Ascending aorta (tissue), 2 donors: ENCODE measurements at places on chromosomes 12 and 14. TPM values are rescaled to one million over a fixed set of nuclear protein-coding genes. Genes with fewer than 3 reads are reported as not detected.

DNA sequence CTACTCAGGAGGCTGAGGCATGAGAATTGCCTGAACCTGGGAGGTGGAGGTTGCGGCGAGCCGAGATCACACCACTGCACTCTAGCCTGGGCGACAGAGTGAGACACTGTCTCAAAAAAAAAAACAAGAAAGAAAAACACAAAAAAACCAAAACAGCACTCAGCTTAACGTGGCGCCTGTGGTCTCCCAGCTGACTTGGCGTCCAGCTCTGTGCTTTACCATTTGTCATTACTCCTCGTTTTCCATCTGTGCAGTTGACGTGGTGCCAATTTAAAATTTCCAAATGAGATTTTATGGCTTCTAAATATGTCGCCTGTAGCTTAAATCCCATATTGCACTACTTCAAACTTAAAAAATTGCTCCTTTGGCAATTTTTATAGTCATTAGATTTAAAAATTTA lies 2.0 kb downstream of the MGP start:
- DNase-seq = no peak

DNA sequence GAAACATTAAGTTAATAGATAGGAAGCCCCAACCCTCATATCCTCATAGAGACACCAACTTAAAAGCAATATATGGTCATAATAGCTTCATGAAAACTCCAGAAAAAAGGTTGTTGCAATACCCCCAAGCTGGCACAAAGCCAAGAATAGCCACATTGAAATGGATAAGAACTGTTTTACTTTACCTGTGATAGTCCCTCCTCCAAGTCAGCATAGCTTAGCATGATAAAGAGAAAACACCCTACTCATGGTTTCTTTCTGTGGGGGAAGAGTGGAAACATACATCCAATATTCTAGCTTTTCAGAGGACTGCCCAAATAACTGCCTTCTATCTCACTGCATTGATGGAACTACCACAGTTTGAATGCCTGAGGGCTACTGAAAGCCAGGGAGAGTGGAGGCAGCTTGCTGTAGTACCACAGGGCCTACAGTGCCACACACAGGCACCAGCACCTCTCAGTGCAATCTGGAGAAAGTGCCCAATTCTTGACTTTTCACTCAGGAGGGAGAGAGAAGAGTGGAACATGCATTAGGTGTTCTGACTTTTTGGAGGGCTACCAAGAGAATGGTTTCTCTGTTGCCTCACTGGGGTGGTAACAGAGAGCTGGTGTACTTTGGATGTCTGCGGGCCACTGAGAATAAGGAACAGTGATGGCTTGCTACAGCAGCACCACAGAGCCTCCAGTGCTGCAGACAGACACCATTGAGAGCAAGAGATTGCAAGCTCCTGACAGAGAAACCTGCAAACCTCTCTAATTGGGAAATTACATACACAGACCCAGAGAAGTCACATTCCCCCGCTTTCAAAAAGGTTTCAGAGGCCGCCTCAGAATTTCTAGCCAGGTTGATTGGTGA lies 157.1 kb upstream of the GARIN2 start:
- no peak for DNase-seq

DNA sequence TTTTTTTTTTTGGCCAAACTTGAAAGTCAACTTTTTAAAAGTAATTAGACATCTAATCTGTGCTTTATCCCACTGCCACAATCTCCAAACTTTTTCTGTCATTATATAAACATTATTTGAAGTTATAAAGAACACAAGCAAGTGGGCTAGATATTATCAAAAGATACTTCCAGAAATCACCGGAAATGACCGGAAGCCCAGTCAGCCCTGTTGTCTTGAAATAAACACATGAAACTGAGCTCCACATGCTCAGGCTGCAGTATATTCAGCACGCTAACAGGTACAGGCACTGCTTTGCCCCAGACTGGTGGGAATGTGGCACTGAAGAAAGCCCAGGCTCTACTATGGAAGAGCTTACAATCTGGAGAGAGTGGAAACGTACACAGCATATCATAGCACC lies 158.9 kb upstream of the PLEKHG7 start:
- DNase-seq = no peak

GRCh38 chr12:75487308-75487707 lies 6.8 kb downstream of the GLIPR1 start:
- DNase-seq = no peak

GRCh38 chr12:133203344-133204263 lies 22.3 kb downstream of the ZNF268 start:
- DNase-seq = no peak

DNA sequence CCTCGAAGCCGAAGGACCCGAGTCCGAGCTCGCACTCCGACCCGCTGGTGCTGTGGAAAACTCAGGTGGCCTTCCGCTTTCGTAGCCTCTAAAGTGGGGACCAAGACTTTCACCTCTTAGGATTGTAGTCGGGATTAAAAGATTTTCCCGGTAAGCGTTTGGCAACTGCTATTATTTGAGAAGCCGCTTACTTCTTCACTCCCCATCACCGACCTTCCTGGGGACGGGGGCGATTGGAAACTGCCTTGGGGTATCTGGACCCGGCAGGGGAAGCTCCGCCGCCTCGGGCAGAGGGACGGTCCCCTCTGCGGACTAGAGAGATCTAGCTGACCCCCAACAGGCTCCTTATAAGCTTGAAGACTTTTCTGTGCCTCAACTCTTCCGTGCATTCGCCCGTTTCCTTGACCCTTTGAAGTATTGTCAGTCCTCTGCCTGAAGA lies 659 bp downstream of the TRAFD1 start:
- no peak for DNase-seq

DNA sequence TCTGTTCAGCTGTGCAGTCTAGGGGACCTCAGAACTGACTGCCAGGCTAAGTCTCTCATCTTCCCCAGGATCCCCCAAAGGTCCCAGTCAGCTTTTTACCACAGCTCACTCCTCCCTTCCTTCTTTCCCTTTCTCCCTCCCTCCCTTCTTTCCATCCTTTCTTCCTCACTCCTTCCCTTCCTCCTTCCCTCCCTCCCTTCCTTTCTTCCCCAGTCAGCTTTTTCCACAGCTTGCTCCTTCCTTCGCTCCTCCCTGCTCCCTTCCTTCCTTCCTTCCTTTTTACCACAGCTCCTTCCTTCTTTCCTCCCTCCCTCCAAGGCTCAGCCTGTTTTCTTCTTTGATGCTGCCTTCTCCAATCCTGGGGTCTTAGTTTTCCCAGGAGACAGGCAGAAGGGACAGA lies 39.2 kb downstream of the ATG14 start:
- DNase-seq = no peak

GRCh38 chr14:99871771-99872170 lies 78.6 kb downstream of the EML1 start:
- DNase-seq = no peak

- DNase-seq = no peak
These were observed 3.6 kb upstream of the LGALS3 start for GRCh38 chr14:55125403-55125802.

DNA sequence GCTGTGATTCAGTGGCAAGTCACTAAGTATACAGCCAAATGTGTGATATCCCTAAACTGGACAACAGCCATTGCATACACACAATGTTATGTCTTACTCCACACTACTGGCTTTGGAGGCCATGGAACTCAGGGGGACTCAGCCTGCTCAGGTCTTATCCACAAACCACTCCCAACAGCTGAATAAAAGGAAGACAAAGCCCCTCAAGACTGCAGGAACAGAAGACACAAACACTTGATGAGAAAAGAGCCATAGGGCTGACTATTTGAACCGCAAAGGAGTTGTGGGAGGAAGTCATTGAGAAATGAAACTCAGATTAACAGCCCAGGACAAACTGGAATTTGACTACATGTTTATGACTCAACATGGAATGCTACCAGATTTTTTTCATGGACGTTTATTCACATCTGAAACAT lies 40.9 kb downstream of the PTGER2 start:
- DNase-seq = no peak

- no peak for DNase-seq
These were observed 89.3 kb upstream of the DHRS4 start for GRCh38 chr14:23864259-23864658.

DNA sequence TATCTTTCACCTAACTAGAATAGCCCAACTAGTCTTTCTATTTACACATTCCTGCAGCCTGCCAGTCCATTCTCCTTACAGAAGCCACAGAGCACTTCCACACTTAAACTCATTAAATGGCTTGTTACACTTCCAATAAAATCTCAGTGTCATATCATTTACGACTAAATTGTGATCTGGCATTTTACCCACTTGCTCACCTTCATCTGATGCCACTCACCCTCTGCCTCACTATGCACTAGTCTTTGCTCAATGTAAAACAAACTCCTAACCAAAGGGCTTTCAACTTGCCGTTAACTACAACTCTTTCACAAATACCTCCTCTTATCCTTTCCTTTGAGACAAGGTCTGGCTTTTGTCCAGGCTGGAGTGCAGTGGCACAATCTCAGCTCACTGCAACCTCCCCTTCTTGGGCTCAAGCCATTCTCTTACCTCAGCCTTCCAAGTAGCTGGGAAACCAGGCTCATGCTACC lies 24.1 kb downstream of the YAF2 start:
- DNase-seq = no peak

DNA sequence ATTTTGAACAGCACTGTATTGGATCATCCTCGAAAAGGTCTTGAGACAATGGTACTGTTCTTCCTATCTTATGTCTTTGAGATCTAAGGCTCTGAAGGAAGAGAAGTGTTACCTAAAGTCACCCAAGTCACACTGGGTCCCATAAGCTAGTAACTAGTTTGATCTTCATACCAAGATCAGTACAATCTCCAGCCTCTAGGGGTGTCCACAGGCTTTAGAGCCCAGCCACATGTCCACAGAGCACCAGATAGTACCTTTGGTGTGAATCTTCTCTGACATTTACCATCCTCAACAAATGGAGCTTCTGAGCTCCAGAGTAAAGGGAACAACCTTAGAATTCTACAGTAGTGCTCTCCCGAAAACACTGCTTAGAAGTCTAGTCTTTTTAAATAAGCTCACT lies 78.7 kb downstream of the KSR2 start:
- no peak for DNase-seq

GRCh38 chr12:96094201-96094600 lies 58.8 kb upstream of the LTA4H start:
- DNase-seq = no peak

- no peak for DNase-seq
These were observed 1.4 kb downstream of the RIN3 start for GRCh38 chr14:92514844-92515514.

DNA sequence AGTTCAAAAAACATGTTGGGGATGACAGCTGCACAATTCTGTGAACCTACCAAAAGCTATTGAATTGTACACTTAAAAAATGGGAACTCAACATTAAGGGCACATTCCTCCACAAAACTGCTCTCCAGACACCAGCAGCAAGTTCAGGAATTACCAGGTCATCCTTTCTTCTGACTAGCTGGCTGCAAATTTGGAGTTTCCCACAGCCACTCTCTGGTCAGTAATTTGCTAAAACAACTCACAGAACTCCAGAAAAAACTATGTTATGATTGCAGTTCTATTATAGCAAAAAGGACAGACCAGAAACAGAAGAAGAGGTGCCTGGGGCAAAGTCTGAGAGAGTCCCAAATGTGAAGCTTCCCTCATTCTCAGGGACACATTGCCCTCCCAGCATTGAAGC lies 20.1 kb upstream of the PLEKHD1 start:
- DNase-seq = no peak

DNA sequence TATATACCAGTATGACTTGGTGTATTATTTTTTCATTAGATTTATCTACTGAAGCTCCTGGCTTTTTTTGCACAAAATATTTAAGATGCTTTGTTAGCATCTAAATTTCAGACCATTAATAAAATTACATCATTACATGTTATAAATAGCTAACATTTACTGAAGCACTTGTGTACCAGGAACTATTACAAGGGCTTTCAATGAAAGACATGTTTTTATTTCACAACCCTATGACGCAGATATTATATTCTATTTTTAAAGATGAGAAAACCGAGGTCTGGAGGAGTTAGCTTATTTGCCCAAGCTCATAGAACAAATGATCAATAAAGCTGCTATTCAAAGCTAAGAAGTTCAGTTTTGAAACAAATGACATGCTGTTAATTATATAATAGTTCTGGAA lies 420.4 kb upstream of the DCN start:
- DNase-seq = no peak

DNA sequence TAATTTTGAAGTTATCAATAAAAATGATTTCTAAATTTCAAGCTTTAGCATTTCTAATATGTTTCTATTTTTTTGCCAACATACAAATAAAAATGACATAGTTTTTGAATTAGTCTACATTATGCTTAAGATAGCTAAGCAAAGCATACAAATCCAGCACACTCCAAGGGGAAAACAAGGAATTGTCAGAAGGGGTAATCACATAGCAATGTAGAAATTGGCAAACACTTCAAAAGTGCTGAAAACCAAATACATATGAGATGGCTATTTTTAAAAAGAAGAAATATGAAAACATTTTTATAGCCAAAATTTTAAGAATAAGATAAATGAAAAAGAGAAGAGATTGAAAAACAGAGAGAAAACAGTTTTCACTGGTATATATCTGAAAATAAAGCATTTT lies 308.0 kb downstream of the SLC6A15 start:
- no peak for DNase-seq

GRCh38 chr12:100368066-100368465 lies 11.2 kb downstream of the SLC17A8 start:
- no peak for DNase-seq

- no peak for DNase-seq
These were observed 28.5 kb upstream of the NFYB start for GRCh38 chr12:104166465-104166864.

- no peak for DNase-seq
These were observed 156.3 kb upstream of the FKBP4 start for GRCh38 chr12:2638273-2639019.

GRCh38 chr12:112936927-112937326 lies 1.3 kb upstream of the OAS3 start:
- no peak for DNase-seq

DNA sequence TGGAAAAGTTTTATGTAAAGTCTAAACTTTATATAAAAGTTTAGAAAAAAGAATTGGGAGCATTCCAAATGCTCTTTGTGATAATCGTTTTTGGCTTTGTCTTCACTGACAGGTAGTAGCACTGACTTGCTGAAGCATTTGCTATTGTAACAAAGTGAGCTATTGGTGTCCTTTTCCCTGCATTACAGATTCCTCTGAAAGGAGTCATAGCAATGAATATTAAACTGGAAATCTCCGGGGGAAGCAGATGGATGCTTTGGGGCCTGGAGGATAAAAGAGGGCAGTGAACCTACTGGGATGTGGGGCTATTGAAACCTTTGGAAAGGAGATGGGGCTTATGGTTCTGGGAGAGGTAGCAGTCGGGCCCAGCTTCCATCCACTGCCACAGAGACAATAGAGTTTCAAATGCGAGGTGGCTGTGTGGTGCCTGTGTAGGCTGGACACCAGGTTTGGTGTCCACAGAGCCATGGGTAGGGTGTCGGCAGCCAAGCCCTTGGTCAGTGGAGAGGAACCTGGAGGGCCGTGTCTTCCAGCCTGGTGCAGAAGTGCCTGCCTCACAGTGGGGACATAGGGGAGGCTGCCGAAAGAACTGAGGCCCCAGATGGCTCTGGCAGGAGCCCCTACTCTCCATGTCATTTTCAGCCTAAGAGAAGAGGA lies 10.1 kb downstream of the GSG1 start:
- DNase-seq = no peak

- DNase-seq = no peak
These were observed 5.8 kb downstream of the NUMB start for GRCh38 chr14:73452341-73453186.

The RPS29 gene
- total RNA-seq = 2,262 TPM

The IFNG-AS1 gene
- total RNA-seq = not detected

The CLEC6A gene
- total RNA-seq = not detected

The SIRT4 gene
- not detected for total RNA-seq

The TDRD9 gene
- 1.4 TPM for total RNA-seq

The TTC9 gene
- total RNA-seq = not detected

The SLC25A47 gene
- total RNA-seq = not detected

The LRRC10 gene
- not detected for total RNA-seq

The TRPV4 gene
- not detected for total RNA-seq

The SERPINA9 gene
- total RNA-seq = not detected

The REM2 gene
- 1.9 TPM for total RNA-seq

The DHRS2 gene
- total RNA-seq = not detected
